ENCODE measurements at places on chromosomes 11 and 22.

DNA sequence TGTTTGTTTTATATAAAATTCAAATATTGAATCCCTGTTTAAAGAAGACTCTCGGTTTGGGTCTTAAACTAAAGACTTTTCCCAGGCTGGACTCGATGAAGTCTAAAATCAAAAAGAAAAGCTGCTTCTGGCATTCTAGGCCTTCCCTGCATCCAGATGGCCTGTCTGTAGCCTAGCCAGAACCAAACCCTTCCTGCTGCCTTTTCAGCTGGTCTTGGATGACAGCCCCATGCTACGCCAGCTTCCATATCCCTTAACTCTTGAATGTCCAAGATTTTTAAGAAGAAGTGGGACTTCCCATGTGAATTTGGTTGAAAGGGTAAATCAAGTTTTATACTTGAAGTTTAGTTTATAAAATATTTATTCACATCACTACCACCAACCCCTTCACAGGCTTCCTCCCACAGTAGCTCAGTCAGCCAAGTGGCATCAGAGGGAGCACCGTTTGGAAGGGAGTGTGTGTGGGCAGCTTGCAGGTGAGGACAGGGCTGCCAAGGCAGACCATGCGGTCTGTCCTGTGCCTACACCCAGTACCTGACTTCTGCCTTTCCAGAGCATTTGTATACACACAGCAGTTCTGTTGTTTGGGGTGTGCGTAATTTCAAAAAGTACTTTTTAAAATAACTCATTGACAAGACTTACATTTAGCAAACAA is 18.2 kb upstream of the PSMA1 start:
- no peak for DNase-seq

GRCh38 chr11:119855066-119855465 is 126.1 kb upstream of the NECTIN1 start:
- DNase-seq: no peak

DNA sequence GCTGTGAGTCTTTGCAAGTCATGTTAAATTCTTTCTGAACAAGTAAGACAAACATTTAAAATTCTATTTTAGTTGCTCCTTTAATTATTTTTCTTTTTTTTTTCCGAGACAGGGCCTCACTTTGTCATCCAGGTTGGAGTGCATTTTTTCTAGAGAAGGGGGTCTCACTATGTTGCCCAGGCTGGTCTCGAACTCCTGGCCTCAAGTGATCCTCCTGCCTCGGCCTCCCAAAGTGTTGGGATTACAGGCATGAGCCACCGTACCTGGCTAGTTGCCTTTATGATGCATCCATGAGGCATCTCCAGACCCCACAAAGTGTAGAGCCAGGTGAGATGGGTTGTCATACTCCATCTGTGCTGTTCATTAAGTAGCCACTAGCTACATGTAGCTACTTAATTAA is 4.4 kb downstream of the ATXN10 start:
- DNase-seq: no peak

GRCh38 chr11:57566905-57567514 is 462 bp downstream of the UBE2L6 start:
- DNase-seq: no peak

- no peak for DNase-seq
These were observed 33.3 kb downstream of the ST14 start for GRCh38 chr11:130192845-130193267.

GRCh38 chr11:108122166-108122628 is 830 bp downstream of the ACAT1 start:
- no peak for DNase-seq

- no peak for DNase-seq
These were observed 883.3 kb downstream of the NTM start for GRCh38 chr11:132253469-132254264.

- DNase-seq: no peak
These were observed 4.7 kb upstream of the ASCC2 start for GRCh38 chr22:29842740-29843139.

GRCh38 chr11:125925804-125926203 is 20.0 kb upstream of the VSIG10L2 start:
- no peak for DNase-seq

- DNase-seq: no peak
These were observed 46.0 kb downstream of the DENND5A start for GRCh38 chr11:9219115-9219514.

DNA sequence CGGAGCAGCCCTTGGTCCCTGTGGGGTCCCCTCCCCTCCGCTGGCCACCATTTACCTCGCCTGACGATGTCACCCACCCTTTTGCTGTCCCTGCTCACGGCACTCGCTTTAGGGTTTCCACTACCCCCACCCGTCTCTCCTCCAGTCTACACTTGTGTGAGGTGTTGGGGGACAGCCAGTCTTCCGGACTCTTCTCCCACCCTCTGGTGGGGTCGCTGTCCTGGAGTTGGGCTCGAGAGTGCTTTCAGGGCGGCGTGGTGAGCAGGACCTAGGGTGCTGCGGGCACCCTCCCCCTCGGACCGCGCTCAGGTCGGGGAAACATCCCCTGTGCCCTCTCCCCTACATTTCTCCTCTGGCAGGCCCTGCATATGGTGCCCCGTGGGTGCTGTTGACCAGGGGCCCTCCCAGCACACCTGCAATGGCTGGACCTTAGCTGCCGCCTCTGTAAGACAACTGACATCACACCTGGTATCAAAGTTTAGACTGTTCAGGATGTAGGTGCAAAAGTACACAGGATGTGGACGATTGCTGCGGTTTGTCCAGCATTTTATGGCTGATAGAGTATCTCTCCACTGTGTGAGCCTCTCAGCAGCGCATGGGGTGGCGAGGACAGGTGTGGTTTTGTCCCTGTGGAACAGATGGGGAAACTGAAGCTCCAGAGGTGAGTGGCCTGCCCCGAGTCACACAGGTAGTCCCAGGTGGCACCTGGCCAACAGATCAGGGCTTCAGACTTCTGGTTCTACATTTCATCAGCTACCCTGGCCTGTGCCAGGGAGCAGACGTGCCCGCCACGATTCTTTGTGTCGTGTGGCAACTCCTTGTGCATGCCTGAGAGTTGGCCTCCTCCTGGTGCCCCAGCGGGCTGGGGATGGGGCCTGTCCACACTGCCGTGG is 1.2 kb downstream of the GRK2 start:
- DNase-seq: no peak

GRCh38 chr11:119332111-119332765 is 2.1 kb upstream of the RNF26 start:
- DNase-seq: no peak

- no peak for DNase-seq
These were observed 515.8 kb downstream of the NTM start for GRCh38 chr11:131886201-131886600.

Measured in iPS-NIHi11 (cell line).